ENCODE measurements at places on chromosomes 4 and X.

DNA sequence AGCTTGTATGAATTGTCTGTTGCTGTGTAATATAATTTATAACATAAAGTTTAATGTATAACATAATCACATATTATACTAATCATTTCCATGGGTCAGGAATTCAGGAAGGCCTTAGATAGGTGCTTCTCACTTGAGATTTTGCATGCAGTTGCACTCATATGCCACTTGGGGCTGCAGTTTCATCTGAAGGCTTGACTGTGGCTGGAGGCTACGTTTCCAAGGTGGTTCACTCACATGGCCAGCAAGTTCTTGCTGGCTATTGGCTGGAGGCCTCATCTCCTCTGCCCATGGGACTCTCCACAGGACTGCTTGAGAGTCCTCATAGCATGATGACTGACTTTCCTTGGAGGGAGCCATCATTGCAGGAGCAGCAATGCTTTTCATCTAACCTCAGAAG is 53.4 kb upstream of the STX18 start:
- no peak for DNase-seq

DNA sequence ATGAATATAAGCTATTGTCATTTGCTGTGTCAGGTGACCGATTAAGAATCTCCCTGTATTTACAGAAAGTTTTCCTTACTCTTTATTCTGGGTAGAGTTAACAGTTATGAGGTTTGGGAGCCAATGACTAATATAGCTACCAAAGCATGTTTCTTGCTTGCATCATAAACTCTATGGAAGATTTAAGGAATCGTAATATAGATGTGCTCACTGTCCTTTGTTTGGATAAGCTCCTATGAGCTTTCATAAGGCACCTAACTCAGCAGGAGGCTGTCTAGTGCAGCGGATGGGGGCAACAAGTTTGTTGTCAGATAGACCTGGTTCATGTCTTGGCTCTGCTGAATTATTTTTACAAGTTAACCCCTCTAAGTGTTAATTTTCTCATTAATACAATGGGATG is 75.0 kb upstream of the PAQR3 start:
- DNase-seq, result no peak

DNA sequence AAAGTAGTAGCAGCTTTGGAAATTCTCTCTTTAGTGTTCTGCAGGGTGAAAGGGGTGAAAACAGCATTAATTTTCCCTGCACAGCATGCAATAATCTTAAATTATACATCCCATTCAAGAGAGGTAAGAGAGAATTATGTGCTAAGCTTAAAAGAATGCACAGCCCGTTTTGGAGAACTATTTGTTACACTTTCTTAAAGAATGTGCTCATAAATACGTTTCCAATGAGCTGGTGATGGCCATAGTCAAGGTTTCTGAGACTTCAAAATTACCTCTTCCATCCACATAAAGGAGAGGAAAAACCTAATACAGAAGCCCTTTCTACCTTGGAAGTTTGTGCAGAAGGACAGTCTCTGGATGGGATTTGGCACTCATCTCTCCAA is 766.7 kb upstream of the TENM3 start:
- no peak for DNase-seq

DNA sequence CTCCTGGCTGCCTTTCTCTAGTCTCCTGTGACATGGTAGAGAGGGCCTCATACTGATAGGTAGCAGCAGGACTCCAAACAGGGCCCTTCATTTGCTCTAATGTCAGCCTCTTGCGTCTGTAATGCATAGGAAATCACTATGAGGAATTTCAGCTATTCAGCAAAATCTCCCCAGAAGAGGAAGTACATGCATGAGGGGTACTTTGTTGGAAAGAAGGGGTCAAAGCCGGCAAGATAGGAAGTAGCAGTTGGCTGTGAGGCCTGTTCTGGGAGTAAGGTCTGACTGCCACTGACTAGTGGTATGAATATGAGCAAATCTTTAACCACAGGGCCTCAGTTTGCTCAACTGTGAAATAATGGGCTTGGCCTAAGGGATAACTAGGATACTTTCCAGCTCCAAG is 283.2 kb downstream of the ARHGAP10 start:
- no peak for DNase-seq

DNA sequence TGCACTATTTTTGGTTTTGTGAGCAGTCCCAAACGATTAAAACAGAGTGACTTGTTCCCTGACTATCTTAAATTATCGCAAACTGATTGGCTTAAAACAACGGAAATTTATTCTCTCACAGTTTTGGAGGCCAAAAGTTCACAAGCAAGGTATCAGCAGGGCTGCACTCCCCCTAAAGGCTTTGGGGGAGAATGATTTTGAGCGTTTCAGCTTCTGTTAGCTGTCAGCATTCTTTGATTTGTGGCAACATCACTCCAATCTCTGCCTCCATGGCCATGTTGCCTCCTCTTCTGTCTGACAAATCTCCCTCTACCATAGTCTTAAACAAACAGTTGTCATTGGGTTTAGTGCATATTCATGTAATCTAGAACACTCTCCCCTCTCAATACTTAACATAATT is 459.6 kb upstream of the ATOH1 start:
- DNase-seq, result no peak

- no peak for DNase-seq
These were observed 68.8 kb downstream of the SSX7 start for GRCh38 chrX:52585892-52586291.

DNA sequence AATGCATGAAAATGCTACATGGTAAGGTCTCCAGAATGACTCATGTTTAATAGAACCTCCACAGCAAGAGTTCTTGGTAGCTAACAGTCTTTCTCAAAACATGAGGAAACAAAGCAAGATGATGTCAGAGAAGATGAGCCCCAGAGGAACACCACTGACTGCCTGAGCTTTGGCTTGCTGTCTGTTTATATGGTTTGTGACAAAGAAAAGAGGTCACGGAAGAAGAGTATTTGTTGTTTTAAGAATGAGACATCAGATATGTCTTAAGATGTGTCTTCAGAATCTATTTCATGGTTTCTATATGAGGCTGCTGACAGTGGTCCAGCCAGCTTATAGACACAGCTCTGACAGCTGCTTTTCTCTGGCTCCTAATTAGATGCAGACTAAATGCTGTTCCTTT is 18.8 kb upstream of the AREG start:
- no peak for DNase-seq

- no peak for DNase-seq
These were observed 154.4 kb upstream of the RPL34 start for GRCh38 chr4:108465886-108466500.

- DNase-seq, result no peak
These were observed 88.6 kb downstream of the HHIP start for GRCh38 chr4:144734522-144734921.

DNA sequence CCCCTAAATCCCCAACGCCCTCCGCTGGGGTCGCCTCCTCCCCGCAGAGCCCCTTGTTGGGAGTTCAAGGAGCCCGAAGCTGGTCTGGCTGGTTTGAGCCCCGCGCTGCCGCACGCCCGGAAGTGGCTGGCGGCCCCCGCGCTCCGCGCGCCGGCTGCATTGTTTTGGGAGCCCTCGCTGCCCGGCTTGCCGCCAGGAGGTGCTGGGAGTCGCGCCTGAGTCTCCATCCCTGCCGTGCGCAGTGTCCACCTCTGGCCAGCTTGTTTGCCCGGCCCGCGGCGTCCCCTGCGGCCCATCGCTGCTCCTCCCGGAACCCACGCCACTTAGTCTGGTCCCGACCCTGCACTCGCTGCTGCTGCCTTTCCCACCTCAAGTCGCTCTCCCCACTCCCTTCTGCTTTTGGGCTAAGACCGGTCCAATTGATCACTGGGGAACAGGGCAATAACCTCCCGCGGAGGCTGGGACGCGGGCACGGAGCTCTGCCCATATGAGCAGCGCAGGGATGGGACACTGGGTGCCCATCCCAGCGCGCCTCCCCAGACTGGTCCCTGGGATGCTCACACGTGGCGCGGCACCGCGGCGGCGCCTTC is 2.2 kb upstream of the SFRP2 start:
- DNase-seq, result no peak

DNA sequence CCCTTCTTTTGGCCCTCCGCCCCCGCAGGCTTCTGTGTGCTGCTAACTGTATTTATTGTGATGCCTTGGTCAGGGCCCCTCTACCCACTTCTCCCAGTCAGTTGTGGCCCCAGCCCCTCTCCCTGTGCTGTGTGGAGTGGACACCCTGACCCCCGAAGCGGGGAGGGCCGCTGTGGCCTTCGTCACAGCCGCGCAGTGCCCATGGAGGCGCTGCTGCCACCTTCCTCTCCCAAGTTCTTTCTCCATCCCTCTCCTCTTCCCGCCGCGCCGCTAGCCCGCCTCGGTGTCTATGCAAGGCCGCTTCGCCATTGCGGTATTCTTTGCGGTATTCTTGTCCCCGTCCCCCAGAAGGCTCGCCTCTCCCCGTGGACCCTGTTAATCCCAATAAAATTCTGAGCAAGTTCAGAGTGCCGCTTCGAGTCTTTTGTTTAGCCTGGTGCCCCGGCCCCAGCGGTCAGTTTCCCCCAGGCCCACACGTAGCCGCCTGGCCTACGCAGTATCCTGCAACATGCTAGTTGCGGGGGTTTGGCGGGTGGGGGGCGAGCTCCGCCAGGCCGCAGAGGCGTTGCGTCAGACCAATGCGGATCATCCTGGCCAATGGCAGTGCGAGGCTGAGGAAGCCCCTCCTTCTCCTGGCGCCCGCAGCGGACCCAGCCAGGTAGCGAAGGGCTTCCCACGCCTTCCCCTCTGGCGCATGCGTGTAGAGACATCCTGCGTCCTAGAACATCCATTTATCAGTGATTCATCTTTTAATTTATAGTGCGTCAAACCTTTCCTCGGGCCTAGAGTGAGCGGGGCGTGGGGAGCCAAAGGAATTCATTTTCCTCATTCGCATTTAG is 5.6 kb upstream of the KANTR start:
- DNase-seq, result peak; percentile 32

GRCh38 chr4:149993030-149993429 is 85.2 kb upstream of the DCLK2 start:
- DNase-seq, result no peak

GRCh38 chr4:12880844-12881243 is 603.3 kb downstream of the RAB28 start:
- no peak for DNase-seq

DNA sequence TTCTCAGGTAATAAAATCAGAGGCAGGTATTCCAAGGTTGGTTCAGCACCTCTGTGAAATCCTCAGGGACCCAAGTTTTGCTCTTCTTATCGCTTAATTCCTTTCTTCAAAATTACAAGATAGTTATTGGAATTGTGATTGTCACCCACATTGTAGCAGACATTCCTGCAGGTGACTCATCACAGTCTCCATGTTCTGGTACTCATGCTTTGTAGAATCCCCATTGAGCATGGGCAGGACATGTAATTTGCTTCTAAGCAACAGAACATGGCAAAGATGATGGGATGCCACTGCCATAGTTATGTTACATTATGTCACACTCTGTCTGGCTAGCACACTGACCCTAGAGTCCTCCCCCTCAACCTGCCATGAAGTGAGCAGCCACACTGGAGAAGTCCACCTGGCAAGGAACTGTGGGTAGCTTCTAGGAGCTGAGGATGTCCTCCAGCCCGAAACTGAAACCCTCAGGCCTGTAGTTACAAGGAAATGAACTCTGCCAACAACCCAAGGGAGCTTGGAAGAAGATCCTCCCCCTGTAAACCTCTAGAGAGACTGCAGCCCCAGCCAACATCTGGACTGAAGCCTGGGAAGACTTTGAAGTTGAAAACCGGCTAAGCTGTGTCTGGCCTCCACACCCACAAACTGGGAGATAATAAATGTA is 58.3 kb upstream of the GUCY1A1 start:
- DNase-seq, result no peak

DNA sequence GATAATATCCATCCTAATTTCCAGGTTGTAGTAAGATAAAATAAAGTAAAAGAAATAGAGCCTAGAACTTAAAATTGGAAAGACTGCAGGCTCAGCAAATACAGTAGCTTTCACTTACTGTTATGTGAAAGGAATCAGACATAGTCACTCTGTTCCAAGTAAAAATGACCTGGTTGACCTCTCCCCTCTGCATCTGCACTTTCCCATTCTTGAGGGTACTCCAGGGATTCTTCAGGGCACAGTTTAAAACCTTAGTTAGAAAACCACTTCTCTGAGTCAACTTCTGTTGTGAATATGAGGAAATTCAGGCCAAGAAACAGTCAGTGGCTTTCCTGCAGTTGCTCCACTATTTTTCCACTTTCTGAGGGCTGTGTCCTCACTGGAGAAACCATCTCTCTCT is 42.9 kb downstream of the FRAS1 start:
- no peak for DNase-seq

GRCh38 chr4:34432706-34433105 is 1811.6 kb downstream of the ARAP2 start:
- no peak for DNase-seq

GRCh38 chr4:82694046-82694445 is 104.5 kb downstream of the SCD5 start:
- no peak for DNase-seq

DNA sequence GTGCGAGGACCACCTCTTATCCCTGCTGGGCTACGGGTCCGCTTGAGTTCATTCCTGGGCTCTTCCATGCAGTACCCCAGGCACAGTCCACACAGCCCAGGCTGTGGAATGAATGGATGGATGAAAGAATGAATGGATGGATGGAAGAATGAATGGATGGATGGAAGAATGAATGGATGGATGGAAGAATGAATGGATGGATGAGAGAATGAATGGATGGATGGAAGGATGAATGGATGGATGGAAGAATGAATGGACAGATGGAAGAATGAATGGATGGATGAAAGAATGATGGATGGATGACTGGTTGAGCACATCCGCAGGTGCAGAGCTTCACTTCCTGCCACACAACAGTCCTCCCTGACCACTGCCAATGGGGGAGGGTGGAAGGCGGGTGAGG is 28.2 kb downstream of the ACOX3 start:
- DNase-seq, result no peak

GRCh38 chr4:47531954-47532321 is 46.9 kb downstream of the ATP10D start:
- DNase-seq, result no peak

- no peak for DNase-seq
These were observed 136.5 kb upstream of the CPEB2 start for GRCh38 chr4:14865804-14866203.

- no peak for DNase-seq
These were observed 13.4 kb upstream of the SNX12 start for GRCh38 chrX:71081330-71082123.

DNA sequence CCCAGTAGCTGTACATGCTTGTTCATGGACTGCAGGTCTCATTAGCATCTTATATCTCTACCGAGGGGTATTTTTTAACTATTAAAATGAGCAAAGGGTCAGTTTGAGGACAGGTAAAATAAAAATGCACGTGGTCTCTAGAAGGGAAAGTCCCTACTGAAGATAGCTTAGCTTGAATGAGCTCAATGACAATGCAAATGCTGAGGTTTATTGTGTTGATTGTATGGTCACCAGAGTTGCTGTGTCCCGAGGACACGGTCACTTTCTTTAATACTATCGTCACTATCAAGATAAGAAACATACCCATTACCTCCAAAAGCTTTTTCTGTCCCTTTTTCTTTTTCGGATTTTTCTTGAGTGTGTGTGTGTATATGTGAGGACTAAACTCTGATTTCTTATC is 250.5 kb upstream of the PRKX start:
- DNase-seq, result no peak
